ENCODE measurements at places on chromosomes 6 and 20.

GRCh38 chr20:36407199-36407733 is 101.1 kb downstream of the DLGAP4 start:
- no peak for DNase-seq

DNA sequence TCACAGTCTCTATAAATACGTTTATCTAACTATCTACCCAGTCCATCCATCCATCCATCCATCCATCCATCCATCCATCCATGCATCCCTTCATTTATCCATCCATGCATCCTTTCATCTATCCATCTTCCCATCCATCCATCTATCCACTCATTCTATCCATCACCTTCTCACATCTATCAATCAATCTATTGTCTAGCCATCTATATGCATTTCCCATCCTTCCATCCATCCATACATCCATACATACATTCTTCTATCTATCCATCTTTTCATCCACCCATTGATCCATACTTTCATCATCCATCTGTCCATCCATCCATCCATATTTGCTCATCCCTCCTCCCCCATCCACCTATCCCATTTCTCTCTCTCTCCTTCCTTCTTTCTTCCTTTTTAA is 51.6 kb upstream of the CTNNBL1 start:
- DNase-seq, result no peak

DNA sequence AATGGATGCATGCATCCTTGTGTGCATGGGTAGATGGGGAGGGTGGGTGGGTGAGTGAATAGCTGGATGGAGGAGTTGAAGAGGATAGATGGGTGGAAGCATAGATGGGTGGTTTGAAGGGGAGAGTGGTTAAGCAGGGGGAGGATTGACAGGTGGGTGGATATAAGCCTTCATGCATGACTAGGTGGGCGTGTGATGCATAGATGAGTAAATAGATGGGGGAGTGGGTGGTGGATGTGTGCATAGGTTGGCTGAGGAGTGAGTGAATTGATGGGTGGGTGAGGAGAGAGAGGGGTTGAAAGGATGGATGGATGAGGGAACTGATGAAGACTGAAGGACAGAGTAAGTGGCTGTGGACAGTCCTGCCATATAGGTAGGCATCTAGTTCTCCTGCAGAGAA is 4.5 kb downstream of the COL11A2 start:
- no peak for DNase-seq

- no peak for DNase-seq
These were observed 17.9 kb upstream of the EXOC2 start for GRCh38 chr6:710601-711571.

DNA sequence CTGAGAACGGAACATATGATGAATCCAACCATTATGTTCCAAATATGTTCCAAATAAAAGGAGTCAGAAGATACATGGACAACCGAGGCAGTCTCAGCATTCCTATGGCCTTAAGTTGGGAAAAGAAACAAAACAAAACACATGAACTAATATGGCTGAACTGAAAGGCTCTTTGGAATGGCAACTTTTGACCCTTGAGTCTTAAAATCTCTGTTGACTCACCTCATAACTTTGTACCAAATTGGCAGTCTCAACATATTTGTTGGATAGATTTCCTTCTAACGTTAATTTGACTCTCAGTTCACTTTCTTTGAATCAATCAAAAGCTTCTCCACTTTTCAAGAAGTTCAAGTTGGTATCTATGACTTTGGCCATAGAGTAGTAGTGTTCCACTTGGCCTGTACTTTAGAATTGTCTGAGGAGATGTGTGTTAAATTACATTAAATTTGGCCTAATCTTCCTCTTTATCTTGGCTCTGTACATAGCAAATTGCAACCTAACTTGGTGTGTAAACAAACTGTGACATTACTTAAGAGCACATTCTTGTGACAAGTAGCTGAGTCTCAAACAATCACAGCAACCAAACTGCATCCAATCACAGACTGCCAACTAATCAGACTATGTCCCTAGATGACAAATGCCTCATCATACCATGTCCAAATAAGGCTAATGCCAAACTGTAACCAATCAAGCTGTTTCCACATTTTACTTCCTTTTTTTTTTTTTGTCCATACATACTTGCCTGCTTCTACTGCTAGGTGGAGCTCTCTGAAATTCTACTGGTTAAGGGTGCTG is 208.8 kb downstream of the BMP2 start:
- no peak for DNase-seq

GRCh38 chr20:34235875-34236274 is 5.3 kb upstream of the ASIP start:
- DNase-seq, result no peak

GRCh38 chr6:5220443-5220842 is 40.3 kb downstream of the LYRM4 start:
- DNase-seq, result no peak
